Stimulated activated CD8-positive, alpha-beta memory T cell treated with anti-CD3 and anti-CD28 coated beads, Interleukin-4, amount 100 ng/mL, for 48 hours (primary cell): ENCODE measurements at places on chromosomes 5 and 9.

- DNase-seq: no peak
Measured at GRCh38 chr9:96080364-96080763, 204.9 kb downstream of the ERCC6L2 start.

- DNase-seq: no peak
Measured at GRCh38 chr9:33129886-33130881, 37.0 kb downstream of the B4GALT1 start.

DNA sequence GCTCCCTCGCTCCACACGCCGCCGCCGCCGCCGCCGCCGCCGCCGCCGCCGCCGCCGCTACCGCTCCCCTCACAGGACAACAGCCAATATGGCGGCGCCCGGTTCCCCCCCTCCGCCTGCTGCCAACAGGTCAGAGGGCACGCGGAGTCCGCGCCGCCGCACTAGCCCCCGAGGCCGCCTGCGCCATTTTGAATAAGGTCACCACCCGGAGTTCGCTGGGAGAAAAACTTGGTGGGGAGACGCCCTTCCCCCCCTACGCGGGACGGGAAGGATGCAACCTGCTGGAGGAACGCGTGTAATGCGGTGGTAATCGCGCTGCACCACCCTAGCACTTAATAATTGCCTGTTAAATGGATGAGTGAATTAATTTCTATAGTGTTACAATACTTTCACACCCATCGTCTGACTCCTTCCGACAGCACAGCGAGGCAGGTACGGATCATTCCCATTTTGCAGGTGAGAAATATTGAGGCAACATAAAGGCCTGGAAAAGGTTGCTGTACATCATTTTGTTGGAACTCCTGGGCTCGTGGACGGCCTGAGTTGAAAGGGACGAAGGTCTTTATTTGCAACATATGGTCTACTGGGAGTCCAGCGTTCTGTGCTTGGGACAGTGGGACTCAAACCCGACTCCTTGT lies at the start of gene FAM193B:
FAM193B (minus strand) TSS at position 90 of the 638 bp plus-strand sequence. CDS start 105 bp downstream, outside the sequence.
- DNase-seq: peak; percentile 97

DNA sequence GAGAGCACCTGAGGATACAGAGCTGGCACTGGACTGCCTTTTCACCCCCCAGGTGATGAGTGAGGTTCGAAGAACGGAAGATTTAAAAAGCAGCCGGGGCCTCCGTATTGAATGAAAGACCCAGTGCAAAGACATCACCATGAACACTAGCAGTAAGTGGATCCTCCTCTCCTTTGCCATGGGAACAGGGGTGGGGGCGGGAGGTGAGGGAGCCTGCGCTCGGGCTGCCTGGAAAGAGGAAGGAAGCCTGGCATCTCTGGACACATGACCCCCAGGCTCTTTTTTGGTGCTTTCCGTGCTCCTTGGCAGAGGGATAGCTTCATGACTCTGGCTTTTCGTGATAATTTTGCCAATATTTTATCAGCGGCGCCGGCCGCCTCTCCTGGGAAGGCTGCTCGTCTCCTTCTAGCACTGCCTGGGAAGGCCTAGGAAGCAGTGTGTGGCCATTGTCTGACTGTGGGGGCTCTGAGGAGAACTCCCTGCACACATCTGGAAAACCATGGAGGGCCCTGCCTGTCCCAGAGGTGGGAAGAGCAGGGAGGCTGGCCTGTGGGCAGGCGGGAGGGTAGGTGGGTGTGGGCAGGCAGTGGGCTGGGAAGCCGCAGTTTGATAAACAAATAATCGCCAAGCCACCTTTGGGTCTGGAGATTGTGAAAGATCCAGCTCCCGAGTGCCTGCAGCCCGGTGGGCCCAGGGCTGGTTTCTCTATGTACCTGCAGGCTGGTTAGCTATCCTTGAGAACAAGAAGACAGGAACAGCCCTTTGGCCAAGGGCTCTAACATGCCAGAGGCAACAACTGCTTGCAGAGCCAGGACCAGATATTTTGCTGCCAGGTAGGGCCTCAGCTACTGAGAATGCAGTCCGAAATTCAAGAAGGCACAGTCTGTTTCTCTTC lies 911 bp downstream of the ABLIM3 start:
- no peak for DNase-seq

DNA sequence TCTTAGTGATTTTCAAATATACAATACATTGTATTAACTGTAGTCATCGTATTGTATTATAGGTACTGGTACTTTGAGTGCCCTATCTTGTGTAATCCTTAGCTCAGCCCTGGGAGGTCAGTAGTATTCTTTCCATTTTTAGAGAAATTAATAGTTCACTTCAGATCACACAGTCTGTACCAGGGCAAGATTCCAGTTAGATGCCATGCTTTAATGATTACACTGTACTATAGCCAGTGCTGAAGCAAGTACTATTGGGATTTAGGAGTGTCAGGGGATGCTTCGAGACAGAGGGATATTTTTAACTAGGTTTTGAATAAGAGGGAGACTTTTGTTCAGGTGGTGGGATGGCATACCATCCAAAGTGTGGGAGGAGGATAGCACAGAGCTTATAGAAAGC lies 41.0 kb upstream of the SLC27A6 start:
- no peak for DNase-seq

DNA sequence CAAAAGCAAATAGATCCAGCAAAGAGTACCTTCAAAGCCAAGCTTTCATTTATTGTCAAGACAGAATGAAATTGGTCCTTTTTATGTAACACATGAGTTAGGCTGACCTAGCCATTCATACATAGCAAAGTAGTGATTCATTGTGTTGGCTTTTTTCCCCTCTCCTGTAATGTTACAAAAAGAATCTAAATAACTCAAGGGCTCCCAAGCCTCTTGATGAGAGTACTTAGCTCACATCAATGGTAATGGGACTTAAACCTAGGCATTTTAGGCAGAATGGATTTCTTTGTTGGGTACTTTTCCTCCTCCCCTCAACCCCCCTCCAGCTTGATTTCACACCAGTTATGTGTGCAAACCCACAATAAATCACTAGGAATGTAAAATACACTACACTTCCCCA lies 123.7 kb downstream of the EBF1 start:
- no peak for DNase-seq

GRCh38 chr9:20980832-20981455 lies 50.5 kb downstream of the HACD4 start:
- no peak for DNase-seq

- DNase-seq: peak; percentile 39
Measured at GRCh38 chr5:34914671-34915138, 599 bp downstream of the RAD1 start.

DNA sequence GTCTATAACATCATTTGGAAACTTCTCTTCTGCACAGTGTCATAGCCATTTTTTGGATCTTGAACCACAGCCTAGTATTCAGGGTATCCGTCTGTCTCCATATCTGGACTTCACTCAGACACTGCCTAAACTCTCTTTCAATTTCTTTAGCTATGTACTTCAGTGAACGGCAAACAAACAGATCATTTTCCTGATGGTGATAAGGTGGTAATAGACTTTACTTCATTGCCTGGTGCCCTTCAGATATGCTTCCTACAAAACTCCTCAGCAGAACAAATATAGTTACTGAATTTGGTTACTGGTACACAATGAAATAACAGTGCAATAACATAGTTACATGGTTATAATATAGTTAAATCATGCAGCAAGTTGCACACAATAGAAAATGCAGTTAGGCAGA lies 348.2 kb downstream of the ZSWIM6 start:
- DNase-seq: no peak

- no peak for DNase-seq
Measured at GRCh38 chr9:79660615-79661014, 88.8 kb downstream of the TLE4 start.

DNA sequence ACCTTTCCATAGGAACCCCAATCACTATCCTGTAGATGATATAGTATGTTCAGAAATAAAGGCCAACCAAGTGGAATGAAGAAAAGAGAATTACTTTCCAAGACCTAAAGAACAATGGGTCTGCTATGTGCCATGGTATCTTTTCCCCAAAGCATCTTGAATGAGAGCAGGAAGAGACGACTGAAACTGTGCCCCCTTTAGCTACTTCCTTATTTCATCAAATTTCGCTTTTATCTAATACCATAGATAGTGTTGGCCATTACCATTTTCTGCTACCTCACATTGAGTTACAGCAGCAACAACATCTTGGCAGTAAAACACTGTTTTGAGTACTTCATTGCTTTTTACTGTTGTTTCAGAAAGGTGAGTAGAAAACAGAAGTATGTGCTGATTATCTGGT lies 266.6 kb downstream of the CD180 start:
- no peak for DNase-seq

- DNase-seq: no peak
Measured at GRCh38 chr5:8811581-8811980, 734.3 kb downstream of the SEMA5A start.

DNA sequence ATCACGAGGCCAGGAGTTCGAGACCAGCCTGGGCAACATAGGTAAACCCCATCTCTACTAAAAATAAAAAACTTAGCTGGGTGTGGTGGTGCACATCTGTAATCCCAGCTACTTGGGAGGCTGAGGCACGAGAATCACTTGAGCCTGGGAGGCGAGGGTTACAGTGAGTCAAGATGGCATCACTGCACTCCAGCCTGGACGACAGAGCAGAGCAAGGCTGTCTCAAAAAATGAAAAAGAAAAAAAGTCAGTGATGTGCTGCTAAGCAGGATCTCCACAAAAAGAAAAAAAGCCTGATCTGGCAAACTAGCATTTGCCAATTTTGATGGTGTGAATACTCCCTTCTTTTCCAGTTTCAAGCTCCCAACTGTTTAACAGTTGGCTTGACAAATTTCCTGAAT lies 21.9 kb downstream of the F2R start:
- no peak for DNase-seq

GRCh38 chr5:136235321-136235720 lies 42.4 kb upstream of the SMIM32 start:
- DNase-seq: no peak

DNA sequence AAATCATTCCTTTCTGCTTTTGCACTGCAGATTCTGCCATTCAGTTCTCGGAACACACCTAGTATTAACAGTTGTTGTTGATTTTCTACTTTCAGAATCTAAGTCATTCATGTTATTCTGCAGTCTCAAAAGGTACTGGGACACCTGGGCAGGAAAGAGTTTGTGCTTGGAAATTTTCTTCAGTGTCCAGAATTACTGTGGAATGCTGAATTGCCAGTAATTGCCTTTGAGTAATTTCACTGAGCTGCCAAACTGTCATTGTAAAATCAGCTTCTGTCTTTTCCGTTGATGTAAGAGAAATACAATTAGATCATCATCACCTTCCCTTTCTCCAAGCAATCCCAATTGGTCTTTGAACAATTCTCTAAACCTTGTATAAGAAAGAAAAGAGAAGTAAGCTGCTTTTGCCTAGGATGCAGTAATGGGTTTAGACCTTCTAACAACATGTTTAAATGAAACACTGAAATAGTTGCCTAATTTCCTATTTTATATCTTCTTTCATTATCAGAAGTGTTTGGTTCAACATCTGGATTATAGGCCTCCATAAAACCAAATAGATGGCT lies 75.7 kb upstream of the TGFBR1 start:
- DNase-seq: no peak

DNA sequence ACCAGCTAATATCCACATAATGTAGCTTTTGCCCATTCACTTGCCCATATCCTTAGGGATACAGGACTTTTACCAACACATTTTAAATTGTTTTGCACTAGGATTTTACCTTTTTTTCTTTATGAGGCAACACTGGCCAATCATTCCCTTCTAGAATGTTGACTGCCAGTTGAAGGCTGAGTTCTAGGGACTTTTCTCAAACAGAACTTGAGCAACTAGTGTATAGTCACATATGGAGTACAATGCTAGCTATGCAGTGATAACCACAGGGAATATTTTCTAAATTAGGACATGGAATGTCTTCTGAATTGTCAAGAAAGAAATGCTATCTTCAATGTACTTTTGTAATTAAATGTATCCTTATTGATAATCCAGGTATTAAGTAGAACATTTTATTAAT lies 133.6 kb downstream of the OXCT1 start:
- DNase-seq: no peak

DNA sequence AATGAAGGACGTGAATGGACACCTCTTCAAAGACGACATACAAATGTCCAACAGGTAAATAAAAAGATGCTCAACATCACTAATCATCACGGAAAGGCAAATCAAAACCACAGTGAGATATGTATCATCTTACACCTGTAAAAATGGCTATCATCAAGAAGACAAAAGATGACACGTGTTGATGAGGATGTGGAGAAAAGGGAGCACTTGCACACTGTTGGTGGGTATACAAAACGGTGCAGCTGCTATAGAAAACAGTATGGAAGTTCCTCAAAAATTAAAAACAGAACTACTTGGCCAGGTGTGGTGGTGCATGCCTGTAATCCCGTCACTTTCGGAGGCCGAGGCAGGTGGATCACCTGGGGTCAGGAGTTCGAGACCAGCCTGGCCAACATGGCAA lies 47.9 kb downstream of the STK10 start:
- no peak for DNase-seq
